ENCODE measurements at places on chromosomes 2 and 18.
A peak's percentile ranks its signal among the peaks of the same experiment; 100 is the strongest.

- DNase-seq, result no peak
These were observed 233.0 kb downstream of the ALK start for GRCh38 chr2:29688429-29688828.

DNA sequence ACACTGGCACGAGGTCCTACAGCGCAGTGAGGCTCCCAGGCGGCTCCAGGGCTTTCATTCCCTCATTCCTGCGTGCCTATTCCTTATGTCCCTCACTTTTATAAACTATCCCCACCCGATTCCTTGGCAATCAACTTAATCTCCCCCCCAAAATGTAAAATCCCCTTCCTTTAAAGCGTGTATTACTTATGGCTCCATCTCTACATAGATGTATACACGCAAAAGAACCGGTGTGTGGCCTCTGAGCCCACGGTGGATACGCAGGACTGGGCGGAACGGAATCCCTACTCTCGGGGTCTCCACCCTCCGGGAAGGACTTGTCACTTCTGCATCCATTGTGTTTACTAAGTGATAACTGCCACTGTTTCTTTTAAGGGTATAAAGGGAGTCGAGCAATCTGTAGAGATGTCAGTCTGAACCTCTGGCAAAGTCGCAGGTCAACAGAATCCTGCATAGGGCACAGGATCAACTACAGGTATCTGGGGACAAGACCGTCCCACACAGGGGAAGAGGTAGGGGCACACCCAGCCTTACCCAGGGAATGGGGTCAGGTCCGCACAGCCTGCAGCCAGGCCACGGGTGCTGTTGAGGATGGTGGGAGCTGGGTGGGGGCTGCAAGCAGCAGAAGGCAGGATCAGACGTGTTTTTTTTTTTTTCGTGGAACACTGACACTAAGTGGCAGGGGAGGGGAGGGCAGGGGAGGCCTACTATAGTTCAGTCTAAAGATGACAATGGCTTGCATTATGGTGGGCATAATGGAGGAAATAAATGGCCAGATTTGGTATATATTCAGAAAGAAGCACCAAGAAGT lies 42.1 kb downstream of the HDLBP start:
- no peak for DNase-seq

- DNase-seq, result no peak
These were observed 9.9 kb downstream of the DNMT3A start for GRCh38 chr2:25331686-25332365.

GRCh38 chr2:129803871-129804270 lies 175.6 kb upstream of the RAB6C start:
- DNase-seq, result peak; percentile 44

- no peak for DNase-seq
These were observed 159.2 kb downstream of the FAM210A start for GRCh38 chr18:13566941-13567746.

GRCh38 chr18:48580782-48581181 lies 42.0 kb downstream of the CTIF start:
- no peak for DNase-seq

- DNase-seq, result no peak
These were observed 130.5 kb downstream of the ZNF516 start for GRCh38 chr18:76364282-76365259.

GRCh38 chr18:55543130-55543704 lies 44.8 kb downstream of the TCF4 start:
- no peak for DNase-seq

DNA sequence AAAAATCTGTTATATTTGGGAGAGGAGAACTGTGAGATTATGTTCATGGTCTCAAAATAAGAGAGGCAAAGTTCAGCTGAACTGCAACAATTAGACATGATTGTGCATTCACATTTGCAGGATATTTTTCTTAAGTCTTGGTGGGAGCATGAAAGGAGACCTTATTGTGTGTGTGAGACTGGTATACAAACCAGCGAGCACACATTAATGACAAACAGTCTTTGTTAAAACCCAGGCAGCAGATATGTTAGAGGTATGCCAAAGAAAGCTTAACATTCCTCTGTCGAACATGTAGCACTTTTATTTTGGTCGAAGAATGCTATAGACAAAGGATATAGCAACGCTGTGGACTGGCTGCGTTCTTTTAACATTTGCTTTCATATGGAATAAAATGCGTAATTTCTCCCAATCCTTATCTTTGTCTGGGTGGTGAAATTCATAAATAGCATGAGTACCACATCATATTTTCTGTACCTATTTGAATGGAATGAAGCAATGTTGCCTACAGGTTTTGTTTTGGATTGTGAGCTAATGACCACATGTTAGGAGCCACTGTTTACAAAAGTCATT lies 88.4 kb downstream of the ICOS start:
- DNase-seq, result no peak

- DNase-seq, result no peak
These were observed 85.8 kb downstream of the PLEKHM3 start for GRCh38 chr2:207939342-207940108.

DNA sequence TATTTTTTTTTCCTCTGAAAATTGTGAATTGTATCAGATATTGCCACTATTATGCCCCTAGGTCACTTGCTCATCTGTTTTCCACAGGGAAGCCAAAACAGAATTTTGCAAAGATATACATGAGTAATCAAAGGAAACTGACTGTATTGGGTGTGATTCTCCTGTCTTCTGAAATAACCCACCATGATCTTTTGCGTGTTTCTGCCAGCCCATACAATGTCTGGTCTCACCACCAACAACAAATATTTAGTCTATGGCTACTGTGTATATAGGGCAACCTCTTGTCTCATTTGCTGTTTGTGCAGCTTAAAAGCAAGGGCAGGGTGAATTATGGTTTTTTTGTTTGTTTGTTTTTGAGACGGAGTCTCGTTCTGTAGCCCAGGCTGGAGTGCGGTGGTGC lies 26.5 kb downstream of the EPAS1 start:
- DNase-seq, result no peak

DNA sequence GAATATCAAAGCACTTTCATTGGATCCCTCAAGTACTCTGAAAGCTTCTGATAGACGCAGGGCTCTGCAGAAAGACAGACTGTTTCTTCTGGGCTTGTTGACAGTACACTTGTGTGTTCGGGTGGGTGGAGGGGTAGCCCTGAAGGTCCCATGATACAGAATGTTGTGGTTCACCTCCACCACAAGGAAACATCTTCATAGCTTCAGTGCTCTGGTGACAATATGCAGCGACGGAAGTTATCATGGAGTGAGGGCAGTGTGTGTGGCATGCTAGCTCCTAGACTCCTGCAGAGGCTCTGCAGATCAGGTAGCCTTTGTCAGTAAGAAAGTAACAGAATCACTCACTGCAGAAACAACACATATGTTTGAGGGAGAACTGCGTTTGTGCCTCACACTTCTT lies 90.7 kb downstream of the MEIS1 start:
- DNase-seq, result no peak

DNA sequence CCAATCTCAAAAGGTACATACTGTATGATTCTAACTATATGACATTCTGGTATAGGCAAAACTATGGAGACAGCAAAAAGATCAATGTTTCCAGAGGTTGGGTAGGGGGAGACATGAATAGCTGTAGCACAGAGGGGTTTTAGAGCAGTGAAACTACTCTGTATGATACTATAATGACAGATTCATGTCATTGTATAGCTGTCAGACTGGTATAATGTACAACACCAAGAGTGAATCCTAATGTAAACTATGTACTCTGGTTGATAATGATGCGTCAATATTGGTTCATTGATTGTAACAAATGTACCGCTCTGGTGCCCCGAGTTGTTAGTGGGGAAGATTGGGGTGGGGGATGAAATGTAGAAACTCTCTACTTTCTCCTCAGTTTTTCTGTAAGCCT lies 172.4 kb upstream of the SPOPL start:
- DNase-seq, result no peak

DNA sequence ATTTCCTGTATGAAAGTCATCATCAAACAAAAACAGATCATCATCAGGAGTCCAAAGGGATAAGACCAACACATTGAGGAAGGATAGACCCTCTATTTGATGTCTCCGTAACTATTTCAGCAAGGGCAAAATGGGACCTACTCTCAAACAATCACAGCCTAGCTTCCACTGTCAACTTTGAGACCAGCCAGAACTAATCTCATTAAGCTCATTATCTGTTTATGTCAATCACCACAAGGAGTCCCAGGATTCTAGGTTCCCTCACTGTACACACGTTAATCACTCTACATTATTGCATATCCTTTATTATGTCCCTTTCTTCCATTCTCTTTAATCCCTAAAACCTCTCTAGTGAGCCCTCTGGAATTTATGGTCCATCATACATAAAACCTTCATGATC lies 370.3 kb upstream of the LINC00305 start:
- no peak for DNase-seq

- no peak for DNase-seq
These were observed 150.6 kb downstream of the PRPF40A start for GRCh38 chr2:152566728-152567069.

DNA sequence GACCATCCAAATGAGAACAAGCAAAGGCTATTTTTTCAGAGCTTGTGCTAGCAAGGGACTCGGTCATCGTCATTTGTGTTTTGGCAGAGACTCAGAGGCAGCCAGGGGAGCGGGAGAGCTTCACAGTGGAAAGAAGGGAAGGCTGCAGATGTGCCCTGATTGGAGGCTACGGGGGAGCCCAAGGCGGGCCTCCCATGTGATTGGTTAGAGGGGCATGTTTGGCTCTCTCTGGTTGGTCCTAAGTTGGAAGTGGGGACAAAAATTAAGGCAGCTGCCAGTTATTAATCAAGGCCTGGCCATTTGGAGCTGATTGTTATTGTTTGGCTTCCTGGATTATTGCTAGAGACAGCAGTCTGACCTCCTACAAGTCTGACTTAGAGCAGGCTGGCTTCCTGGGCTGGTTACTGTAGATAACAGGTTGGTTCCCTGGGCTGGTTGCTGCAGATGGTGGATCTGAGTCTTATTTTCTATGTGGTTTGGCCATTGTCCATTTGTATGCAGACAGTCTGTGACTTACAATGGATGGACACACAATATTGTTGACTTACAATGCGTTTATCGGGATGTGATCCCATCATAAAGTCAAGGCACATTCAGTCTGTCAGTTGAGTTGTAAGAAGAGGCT lies 5.9 kb downstream of the FER1L5 start:
- no peak for DNase-seq

- DNase-seq, result peak; percentile 17
These were observed 75.0 kb upstream of the SLC25A52 start for GRCh38 chr18:31835528-31836133.

DNA sequence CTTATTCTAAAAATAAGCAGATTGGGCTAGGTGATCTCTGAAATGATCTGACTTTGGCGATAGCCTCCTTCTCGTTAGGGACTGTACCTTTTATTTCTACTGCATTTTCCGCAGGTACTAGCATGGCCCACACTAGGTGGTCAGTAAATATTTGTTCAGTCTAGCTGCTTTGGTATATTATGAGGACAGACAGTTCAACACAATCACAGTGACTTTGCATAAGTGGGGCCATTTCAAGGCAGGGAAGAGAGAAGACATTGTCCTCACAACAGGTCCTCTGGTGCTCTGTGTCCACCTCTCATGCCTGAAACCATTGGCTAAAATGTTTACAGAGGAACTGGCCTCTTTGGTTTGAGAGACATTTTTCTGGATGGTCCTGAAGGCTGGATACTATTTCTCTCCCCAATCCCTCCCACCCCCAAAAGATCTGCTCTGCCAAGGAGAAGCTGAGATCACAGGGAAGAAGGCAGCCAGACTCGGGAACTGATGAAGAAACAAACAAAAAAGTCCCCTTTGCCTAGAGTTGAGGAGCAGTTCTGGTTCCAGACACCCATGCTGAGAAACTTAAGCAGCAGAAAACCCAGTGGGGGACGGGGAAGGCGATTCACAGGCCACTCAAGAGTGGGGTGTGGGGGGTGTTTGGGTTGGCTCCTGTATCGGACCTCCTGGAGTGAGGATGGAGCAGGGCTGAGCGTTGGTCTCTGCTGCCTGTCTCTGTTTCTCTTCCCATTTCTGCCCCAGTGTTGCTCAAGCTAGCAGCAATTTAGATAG lies 2.9 kb upstream of the TNP1 start:
- no peak for DNase-seq

DNA sequence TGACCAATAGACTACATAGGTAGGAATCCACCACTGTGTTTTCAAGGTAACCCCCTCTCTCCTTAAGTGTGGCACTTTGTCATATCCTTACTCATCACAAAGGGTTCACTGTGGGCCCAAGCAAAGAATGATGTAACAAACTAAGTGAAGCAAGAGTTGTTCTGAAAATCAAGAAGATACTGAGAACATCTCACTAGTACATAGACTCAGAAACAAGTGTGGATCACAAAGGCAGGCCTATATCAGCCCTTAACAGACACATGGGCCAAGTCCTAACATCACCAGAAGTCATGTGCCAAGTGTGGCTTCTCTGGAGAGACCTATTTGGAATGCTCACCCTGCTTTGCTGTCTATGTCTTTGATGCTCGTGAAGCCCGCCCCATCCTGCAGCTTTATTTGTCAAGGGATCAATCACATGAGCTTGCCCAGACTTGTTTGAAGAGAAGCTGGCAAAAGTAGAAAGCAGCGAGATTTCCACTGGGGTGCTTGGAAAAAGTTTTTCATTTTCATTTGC lies 131.2 kb upstream of the TTC39C start:
- no peak for DNase-seq

DNA sequence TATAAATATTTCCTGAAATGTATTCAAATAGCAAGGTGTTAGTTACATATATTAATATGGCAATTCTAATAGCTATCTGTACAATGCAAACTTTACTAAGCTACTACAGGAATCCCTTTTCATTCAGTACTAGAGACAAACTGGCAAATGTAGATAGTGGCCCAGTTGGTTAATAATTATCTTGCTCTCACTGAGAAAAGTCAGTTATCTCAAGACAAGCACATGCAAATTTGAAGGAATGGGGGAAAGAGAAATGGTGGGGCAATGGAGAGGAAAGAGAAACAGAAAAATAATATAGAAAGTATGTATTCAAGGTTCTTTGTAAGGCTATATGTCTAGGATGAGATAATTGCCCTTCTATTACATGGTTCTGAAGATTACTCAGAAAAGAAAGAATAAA lies 280.0 kb downstream of the FIGN start:
- DNase-seq, result no peak

GRCh38 chr2:234677758-234678538 lies 181.1 kb upstream of the ARL4C start:
- peak; percentile 75 for DNase-seq

- peak; percentile 56 for DNase-seq
These were observed 51.5 kb downstream of the CDC42EP3 start for GRCh38 chr2:37619959-37620300.

- no peak for DNase-seq
These were observed 86.2 kb upstream of the HAAO start for GRCh38 chr2:42878581-42878980.

GRCh38 chr2:239600650-239601049 lies 199.8 kb upstream of the HDAC4 start:
- DNase-seq, result no peak
